ENCODE measurements at places on chromosomes 3 and 15. TPM values are rescaled to one million over a fixed set of nuclear protein-coding genes. Genes with fewer than 3 reads are reported as not detected.

Gene CLRN1
- total RNA-seq: not detected

Gene SPINT1
- 0.66 TPM for total RNA-seq

Gene CISH
- total RNA-seq: 0.62 TPM

Gene MESP1
- total RNA-seq: 1.1 TPM

Gene PRTG
- 1.5 TPM for total RNA-seq

Gene ARGFX
- not detected for total RNA-seq

Gene KCNH8
- under 0.01 TPM for total RNA-seq

Gene FSD2
- total RNA-seq: not detected
